ENCODE measurements at places on chromosomes 3 and 15.

GRCh38 chr15:28096670-28097431 is 2.3 kb downstream of the OCA2 start:
- no peak for DNase-seq

GRCh38 chr3:32757618-32758374 is 60.0 kb upstream of the TRIM71 start:
- no peak for DNase-seq

DNA sequence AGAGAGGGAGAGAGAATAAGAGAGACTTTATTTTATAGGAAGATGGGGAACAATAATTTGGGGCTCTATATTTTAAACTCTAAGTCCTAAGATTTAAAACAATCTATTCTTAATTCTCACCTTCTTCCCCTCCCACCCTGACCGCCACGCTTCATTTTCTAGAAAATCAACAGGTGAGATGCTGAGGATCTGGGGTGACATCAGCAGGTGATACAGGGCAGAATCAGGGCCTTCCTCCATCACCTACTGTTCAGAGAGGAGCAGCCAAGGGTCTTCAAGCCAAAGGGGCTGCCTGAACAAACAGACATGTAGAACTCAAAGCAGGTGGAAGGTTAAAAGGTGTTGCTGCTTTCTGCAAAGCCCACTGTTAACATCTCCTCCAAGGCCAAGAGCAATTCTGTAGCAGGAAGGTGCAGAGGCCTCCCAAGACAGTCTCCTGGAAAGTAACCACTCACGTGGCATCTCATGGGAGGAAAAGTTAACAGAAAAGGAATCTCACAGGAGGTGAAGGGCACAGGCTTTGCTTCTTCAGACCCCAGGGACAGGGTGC is 183.6 kb upstream of the TLE3 start:
- DNase-seq: no peak

DNA sequence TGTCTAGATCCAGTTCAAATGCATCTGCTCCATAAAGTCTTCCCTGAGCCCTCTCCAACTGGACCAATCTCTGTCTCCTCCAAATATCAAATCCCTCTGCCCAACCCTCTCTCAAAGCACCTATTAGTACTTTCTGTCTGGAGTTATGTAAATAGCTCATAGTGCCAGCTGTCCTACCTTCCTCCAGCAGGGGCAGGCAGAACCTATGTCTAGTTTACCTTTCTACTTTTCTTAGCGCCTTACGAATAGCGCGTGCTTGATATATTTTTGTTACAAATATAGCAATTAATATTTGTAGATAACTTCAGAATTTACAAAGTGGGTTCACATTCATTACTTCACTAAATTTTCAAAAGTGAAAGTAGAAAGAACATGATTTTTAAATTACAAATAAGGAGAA is 14.0 kb upstream of the CCDC80 start:
- DNase-seq: no peak

DNA sequence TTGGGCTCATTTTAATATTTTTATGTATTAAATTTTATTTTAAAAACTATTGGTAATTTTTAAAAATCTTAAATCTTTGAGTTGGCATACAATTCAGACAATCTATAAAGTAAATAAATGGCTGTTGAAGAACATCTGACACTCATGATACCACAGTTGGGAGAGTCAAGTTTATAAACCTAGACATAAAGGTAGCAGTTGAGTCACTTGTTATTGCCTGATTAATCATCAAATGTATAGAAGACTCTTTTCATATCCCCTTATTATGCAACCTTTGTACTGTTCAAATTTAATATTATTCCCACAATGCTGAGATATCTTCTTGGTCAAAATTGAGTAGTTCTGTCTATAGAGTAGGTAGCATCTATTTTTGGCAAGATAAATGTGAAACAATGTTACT is 19.6 kb downstream of the PAQR9 start:
- DNase-seq: no peak

GRCh38 chr15:64640146-64640871 is 135.1 kb downstream of the RBPMS2 start:
- DNase-seq: no peak

DNA sequence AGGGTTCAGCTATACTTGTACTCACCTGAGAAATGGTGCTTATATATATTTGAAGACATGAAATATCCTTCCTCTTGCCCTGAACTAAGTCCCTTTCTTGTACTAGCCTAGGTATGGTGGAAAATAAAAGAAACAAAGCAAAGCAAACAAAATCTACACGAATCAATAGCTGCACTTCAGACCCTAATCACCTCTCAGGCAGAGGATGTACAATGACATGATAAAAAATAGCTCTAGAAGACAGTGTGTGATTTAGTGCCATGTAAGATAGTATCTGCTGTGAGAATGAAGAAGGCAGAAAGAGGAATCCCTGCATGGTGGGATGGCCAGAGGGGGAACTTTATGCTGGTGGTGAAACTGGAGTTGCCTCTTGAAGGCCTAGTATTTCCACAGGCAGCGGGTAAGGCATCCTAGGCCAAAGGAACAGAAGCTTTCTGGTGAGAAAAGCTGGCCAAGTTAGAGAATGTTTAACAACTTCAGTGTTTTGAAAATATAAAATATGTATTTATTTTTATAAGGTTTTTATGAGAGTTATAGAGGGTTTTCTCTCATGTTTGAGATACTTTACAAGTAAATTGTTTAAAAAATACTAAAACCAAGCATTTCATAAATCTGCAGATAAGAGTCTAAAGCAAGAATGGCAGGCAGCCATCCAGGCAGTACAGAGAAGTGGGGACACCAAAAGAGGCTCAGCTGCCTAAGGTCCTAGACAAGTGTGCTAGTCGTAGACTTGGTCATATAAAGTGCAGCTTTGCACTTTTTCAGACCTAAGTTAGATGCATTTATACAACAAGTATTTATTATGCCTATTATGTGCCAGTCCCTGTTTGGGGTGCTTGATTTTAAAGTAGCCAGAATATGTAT is 14.9 kb downstream of the LEKR1 start:
- no peak for DNase-seq

GRCh38 chr3:61697301-61697700 is 135.9 kb downstream of the PTPRG start:
- DNase-seq: no peak

GRCh38 chr3:41715376-41715775 is 246.5 kb downstream of the ULK4 start:
- no peak for DNase-seq

- DNase-seq: no peak
Observed at GRCh38 chr3:55488398-55489055, 1.4 kb upstream of the WNT5A start.

DNA sequence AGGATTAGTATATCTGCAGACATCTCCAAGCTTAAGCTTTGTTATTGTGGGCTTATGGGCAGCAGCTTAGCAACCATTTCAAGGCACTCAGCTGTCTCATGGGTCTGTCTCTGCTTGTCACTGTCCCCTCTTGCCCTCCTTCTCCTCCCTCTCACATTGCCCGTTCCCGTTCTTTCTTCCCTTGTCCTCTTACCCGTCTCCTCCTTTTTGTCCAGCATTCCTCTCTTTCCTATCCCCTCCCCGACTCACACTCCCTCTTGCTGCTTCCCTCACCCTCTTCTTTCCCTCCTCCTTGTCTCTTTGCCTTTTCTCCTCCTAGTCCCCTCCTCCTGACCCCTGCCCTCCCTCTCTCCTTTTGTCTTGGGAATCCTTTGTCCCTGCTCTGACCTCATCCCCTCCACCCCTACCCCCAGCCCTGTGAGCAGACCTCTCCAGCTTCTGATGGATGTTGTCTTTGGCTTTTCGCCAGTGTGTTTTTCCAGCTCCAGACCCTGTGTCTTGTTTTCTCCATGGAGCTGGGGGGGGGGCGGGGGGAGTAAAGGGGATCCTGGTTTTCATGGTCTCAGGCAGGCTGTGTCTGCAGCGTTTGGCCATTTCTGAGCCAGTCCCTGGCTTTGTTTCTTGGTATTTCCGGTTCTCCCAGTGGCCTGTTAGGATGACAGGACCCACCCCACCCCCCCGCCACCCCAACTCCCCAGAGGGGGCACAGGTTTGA is 47.9 kb upstream of the TRAK1 start:
- no peak for DNase-seq

- no peak for DNase-seq
Observed at GRCh38 chr3:86073799-86074198, 917.1 kb downstream of the VGLL3 start.

- DNase-seq: no peak
Observed at GRCh38 chr3:174776123-174776522, 83.0 kb upstream of the NAALADL2 start.

GRCh38 chr3:127542441-127542952 is 48.0 kb downstream of the TPRA1 start:
- DNase-seq: no peak

GRCh38 chr3:3998140-3998922 is 199.1 kb downstream of the LRRN1 start:
- DNase-seq: no peak

DNA sequence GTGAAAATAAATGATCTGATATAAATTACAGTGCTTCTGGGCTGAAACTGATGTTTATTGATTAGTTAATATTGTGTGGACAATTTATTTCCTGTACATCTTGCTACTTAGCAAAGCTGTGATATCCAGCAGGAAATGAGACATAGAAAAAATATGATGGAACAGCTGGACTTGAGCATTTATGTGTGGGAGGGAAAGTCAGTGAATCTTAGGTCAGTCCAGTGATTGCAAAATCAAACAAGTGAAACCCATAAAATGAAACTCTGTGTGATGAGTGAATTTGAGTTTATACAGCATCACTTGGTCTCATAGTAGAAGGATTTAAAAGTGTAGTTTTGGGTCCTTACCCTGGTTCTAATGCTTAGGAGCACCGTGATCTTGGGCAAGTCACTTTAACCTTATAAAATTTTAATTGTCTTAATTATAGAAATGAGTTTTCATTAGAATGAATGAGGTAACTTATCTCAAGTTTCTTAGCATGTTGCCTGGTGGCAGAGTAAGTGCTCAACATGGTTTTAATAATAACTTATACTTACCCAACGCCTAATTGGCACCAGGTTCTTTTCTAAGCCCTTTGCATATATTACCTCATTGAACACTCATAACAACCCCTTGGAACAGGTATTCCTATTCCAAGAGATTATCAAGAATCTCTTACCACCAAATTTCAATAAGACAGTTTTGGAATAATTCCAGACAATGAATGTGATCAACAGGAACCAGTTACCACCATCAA is 194.6 kb downstream of the ADAMTSL3 start:
- no peak for DNase-seq

GRCh38 chr3:54931182-54931581 is 3.3 kb upstream of the LRTM1 start:
- DNase-seq: no peak

- DNase-seq: peak; percentile 35
Observed at GRCh38 chr3:114809668-114810413, 337.2 kb downstream of the ZBTB20 start.

- no peak for DNase-seq
Observed at GRCh38 chr15:62428259-62428658, 263.2 kb upstream of the C2CD4B start.

DNA sequence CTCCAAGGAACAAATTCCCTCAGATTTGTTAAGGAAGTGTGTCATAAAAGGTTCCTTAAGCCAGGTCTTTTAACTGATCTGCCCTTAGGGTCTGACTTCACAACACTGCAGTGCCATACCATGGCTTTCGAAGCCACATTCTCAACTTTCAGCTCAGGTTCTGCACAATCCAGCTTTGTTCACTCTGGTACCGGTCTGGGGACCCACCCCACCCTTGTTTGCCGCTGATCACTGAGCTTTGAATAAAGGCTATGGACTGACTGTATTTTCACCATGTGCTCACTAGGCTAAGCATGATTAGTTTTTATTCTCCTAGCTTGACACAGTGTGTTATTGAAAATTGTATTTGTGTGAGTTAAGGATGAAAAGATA is 15.9 kb downstream of the SNX1 start:
- no peak for DNase-seq

GRCh38 chr3:161126495-161126894 is 21.3 kb upstream of the B3GALNT1 start:
- no peak for DNase-seq

DNA sequence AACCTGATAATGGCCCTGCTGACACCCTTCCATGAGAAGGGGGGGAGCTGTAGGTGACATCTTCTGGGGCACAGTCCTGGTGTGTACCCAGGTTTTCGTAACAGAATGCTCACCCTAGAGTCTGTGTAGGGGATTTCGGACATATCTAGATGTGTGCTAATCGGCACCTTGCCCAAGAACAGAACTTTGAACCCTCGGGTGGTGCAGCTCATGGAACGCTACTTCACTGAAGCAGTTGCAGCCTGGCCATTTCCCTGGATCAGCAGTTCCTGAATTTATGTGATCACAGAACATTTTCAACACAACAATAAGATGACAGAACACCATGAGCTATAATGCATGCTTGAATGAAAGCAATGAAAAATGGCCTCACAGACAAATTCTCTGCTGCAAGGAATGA is 57.5 kb upstream of the MUC13 start:
- DNase-seq: no peak

DNA sequence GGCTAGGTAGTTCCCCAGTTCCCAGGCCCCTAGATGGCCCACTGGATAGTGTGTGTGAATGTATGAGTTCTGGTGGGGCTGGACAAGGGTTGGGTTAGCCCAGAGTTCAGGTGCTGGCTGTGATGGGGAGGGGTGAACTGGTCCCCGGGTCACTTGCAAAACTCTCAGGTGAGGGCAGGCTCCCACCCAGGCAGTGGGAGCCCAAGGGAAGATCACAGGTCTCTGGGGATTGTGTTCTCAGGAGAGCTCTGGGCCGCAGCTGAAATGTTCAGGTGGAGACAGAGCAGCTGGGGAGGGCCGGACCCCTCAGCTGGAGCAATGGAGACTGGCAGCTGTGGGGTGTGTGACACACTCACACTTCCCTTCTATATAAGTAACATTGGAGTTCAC is 12.8 kb upstream of the FAM98B start:
- DNase-seq: no peak

DNA sequence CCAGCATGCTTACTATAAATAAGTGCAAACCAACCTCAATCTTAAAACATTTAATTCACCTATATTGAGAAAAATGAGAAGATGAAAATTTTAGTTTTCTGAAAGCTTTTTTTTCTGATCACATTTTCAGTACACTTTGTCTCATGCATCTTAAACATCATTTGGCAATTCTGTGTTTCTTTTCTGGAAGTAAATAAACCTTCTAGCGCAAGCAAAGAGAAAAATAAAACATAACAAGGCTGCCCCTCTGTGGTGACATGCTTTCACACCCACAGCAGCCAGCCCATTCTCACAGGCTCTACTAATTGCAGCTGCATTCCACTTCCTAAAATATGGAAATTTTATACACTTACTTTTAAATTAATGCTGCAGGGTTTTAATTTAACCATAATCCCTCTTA is 90.1 kb downstream of the NEK10 start:
- no peak for DNase-seq

DNA sequence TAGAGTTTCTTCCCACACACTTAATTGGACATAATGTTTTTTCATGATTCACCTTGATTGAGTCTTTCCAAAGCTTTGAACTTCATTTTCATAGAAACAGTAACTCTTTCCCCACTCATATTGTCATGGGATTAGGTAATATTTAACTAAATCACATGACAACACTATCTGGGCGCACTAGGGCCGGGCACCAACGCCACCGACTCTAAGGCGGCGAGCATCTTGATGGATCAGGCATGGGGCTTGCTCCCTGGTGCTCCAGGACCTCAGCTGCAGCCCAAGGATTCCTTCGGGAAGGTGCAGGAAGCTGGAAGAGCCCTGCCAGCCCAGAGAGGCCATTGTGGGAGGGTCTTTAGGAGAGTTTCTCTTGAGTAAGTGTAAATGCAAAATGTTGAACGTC is 193.1 kb upstream of the UBE3A start:
- no peak for DNase-seq
